ENCODE measurements at places on chromosomes 3 and 15. TPM values are rescaled to one million over a fixed set of nuclear protein-coding genes. Genes with fewer than 3 reads are reported as not detected.

DNA sequence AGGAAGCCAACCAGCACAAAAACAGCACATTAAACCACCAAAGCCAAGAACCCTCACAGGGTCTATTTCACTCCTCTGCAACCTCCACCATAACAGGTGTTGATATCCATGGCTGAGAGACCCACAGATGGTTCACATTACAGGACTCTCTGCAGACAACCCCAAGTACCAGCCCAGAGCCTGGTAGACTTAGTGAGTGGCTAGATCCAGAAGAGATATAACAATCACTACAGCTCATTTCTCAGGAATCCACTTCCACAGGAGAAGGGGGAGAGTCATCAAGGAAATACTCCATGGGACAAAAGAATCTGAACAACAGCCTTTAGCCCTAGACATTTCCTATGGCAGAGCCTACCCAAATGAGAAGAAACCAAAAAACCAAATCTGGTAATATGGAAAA lies 168.1 kb upstream of the CD96 start:
- DNase-seq, result no peak
- H3K36me3 ChIP-seq, result no peaks in the 10 kb centered on the region
- no peaks in the 10 kb centered on the region for H3K4me1 ChIP-seq
- no peak overlapping the region for H3K4me3 ChIP-seq
- H3K27me3 ChIP-seq, result no peaks in the 10 kb centered on the region
- no peak overlapping the region for H3K27ac ChIP-seq

DNA sequence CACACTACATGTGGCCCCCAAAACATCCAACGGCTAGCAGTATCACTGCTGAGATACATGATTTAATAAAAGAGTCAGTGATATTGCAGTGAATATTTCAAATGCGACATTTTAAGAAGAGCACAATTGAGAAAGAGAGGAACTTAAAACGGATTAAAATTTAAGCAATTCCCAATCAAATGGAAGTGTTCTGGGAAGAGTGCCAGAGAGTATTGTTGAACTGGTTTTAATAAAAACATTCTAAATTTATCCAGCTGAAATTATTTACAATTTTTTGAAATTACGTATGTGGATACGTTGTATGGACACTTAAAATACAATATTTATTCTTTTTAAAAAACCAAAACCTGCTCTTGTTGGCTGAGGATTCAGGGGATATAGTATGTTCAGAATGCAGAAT lies 117.7 kb downstream of the C3orf38 start:
- H3K27me3 ChIP-seq, result no peaks in the 10 kb centered on the region
- no peak overlapping the region for H3K27ac ChIP-seq
- H3K4me1 ChIP-seq, result peaks cover 10% of the 10 kb centered on the region
- DNase-seq, result no peak
- no peaks in the 10 kb centered on the region for H3K36me3 ChIP-seq

DNA sequence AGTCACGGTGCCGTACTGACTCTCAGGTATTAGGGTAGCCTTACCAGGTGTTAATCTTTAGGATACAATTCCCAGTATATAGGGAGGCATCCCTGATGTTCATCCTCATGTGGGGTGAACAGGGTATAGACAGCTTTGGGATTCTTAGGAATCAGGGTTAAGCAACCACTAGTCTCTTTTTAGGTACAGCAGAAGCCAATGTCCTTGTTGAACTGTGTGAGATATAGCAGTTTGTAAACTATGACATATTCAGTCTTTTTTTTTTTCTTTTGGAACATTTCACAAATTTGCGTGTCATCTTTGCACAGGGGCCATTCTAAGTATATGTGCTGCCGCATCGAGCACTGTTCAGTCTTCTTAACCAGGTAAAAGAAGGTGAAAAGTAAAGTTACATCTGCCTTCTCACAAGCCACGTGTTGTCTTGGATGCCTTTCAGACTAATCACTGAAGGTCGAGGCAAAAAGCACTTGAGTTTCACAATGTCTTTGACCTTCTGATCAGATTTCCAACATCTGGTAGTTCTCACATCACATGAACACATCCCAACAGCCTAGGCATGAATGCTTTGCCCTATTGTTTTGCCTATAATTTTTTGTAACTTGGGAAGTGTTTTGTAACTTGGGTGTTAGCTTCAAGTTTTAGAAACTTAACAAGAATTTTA lies 17.2 kb downstream of the TSEN2 start:
- no peaks in the 10 kb centered on the region for H3K27me3 ChIP-seq
- peaks cover 27% of the 10 kb centered on the region for H3K36me3 ChIP-seq
- H3K27ac ChIP-seq, result no peak overlapping the region
- H3K4me1 ChIP-seq, result no peaks in the 10 kb centered on the region
- no peak overlapping the region for H3K4me3 ChIP-seq

SLCO2A1 gene
- 12.6 TPM for total RNA-seq

DNA sequence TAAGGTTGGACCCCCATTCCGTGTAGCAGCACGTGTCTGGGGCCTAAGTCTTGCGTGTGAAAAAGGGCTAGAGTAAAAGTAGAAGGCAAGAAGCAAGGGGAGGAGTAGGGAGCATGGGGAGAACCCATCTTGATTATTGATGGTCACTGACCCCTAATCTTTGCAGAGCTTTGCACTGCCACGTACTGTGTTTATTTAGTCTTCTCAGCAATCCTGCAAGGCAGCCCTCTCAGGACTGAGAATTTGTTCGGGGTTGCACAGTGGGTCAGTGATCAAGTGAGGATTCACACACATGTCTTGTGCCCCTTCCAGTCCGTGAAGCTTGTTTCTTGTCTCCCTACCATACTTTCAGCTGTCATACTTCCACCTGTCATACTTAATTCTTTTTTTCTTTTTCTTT lies 7.2 kb downstream of the SEMA4B start:
- no peaks in the 10 kb centered on the region for H3K27me3 ChIP-seq
- H3K4me1 ChIP-seq, result peaks cover 30% of the 10 kb centered on the region
- no peak overlapping the region for H3K4me3 ChIP-seq

- no peaks in the 10 kb centered on the region for H3K27me3 ChIP-seq
- H3K36me3 ChIP-seq, result no peaks in the 10 kb centered on the region
Measured at GRCh38 chr15:56987286-56987685, 68.8 kb downstream of the TCF12 start.

DNA sequence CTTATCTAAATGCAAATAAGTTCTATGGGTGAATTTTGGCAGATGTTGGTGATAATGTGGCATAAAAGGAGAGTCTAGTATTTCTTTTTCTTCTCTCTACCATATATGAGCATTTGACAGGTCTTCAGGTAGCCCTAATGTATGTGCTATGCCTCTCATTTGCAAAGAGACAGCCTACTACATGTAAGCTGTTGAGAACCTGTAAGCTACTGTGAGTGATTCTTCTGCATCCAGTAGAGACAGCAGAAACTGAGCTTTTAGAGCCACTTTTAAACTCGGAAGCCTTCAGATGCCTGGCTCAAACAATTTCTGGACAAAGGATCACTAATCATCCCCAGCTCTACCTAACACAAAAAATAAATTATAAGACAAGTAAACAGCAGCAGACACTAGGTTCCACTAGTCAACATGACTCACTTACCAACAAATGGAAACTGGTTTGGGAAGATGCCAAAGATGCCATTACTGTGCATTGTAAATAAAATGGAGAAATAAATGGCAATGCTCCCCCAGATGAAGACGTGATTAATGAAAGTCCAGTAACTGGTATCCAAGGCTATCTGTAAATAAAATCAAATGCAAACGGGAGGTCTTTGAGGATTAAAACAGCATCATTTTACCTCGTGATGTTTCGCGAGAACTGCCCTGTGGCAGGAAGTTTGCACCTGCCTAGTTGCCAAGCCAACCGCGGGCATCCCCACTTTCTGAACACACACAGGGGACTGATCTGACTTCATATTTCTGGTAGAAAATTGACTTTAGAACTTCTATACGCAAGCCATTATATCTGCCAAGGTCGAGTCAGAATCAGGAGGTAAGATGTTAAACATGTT lies 245.3 kb downstream of the DTWD1 start:
- H3K4me3 ChIP-seq, result no peak overlapping the region
- no peaks in the 10 kb centered on the region for H3K36me3 ChIP-seq
- H3K27me3 ChIP-seq, result no peaks in the 10 kb centered on the region
- no peak for DNase-seq
- no peak overlapping the region for H3K27ac ChIP-seq
- no peaks in the 10 kb centered on the region for H3K4me1 ChIP-seq

DNA sequence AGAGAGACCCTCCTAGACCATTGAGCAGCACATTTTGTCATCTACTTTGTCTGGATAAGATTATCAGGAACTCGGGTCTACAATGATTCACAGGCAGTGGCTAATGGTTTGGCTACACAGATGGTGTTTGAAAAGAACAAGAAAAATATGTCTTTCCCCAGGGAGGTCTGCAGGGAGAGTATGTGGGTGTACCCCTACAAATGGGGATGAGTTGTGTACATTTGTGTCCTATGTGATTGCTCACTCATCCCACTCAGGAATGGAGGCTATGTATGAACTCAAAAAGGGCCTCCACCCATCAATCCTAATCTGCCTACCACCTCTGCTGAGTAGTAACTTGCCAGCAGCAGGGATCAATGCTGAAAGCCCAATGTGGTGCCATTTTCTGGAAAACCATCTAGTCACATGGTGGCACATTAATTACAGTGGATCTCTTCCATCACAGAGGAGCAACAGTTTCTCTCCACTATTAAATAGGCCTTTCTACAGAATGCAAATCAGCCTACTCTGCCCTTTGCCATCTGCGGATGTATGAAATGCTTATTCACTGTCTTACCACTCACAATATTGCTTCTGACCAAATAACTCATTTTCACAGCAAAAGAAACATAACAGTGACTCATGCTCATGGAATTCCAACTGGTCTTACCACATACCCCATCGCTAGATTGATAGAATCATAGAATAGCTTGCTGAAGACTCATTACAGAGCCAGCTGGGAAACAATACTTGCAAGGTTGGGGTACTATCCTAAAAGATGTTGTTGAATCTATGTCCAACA lies 48.3 kb upstream of the TRIM42 start:
- no peaks in the 10 kb centered on the region for H3K36me3 ChIP-seq
- H3K27me3 ChIP-seq, result no peaks in the 10 kb centered on the region
- DNase-seq, result no peak
- H3K4me1 ChIP-seq, result no peaks in the 10 kb centered on the region
- no peak overlapping the region for H3K4me3 ChIP-seq

- DNase-seq, result no peak
- H3K36me3 ChIP-seq, result no peaks in the 10 kb centered on the region
- no peak overlapping the region for H3K27ac ChIP-seq
- H3K4me3 ChIP-seq, result no peak overlapping the region
- H3K4me1 ChIP-seq, result no peaks in the 10 kb centered on the region
- no peaks in the 10 kb centered on the region for H3K27me3 ChIP-seq
Measured at GRCh38 chr15:74221399-74222239, 14.5 kb upstream of the CCDC33 start.

GRCh38 chr15:73972984-73973682 lies 19.0 kb downstream of the STOML1 start:
- peak overlapping the region; percentile 25 for H3K4me3 ChIP-seq
- H3K27me3 ChIP-seq, result no peaks in the 10 kb centered on the region
- H3K4me1 ChIP-seq, result peaks cover 6% of the 10 kb centered on the region
- DNase-seq, result peak; percentile 77
- H3K36me3 ChIP-seq, result no peaks in the 10 kb centered on the region
- H3K27ac ChIP-seq, result no peak overlapping the region

CHRNB4 gene
- not detected for total RNA-seq

DNA sequence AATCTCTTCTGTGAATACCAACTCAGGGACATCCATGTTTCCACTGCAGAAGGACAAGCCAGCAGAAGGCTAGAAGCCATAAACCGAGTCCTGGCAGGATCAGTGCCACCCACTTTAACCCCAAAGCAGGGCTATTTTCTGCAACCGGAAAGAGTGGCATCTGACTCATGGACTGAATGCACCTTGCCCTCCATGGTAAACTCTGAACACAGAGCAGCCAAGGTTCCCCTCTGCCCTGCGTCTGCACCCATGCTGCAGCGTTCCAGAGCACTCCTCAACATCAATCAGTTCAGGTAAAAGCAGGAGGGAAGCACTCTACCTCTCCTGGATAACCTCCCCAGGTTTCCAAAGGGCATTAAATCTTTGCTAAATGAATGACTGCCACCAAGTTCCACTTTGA lies 801 bp upstream of the NGRN start:
- H3K4me3 ChIP-seq, result no peak overlapping the region
- no peaks in the 10 kb centered on the region for H3K27me3 ChIP-seq
- H3K36me3 ChIP-seq, result no peaks in the 10 kb centered on the region
- H3K27ac ChIP-seq, result peak overlapping the region; percentile 89
- H3K4me1 ChIP-seq, result peaks cover 5% of the 10 kb centered on the region

SERPINI2 gene
- total RNA-seq, result 376 TPM

DNA sequence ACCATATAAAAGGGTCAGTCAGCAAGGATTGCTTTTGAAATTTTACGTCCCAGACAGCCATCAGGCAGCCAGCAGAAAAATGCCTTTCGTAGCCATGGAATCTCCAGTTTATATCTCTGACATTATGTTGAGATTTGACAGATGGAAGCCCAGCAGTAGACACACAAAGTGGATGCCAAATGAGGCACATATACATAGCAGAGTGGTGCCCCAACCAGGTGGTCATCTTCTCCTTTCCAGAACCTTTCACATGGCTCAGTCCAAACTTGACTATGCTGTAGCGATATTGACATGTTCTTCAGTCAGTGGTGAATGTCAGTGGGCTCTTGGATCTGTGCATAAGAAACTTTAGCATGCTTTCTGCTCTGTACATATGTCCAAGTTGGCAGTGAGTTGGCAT lies 123.3 kb upstream of the GBE1 start:
- H3K4me3 ChIP-seq, result no peak overlapping the region
- no peak overlapping the region for H3K27ac ChIP-seq
- no peaks in the 10 kb centered on the region for H3K27me3 ChIP-seq
- no peaks in the 10 kb centered on the region for H3K36me3 ChIP-seq

SCN5A gene
- total RNA-seq, result 0.26 TPM
